ENCODE measurements at places on chromosomes 3 and 15.
A peak's percentile ranks its signal among the peaks of the same experiment; 100 is the strongest.

DNA sequence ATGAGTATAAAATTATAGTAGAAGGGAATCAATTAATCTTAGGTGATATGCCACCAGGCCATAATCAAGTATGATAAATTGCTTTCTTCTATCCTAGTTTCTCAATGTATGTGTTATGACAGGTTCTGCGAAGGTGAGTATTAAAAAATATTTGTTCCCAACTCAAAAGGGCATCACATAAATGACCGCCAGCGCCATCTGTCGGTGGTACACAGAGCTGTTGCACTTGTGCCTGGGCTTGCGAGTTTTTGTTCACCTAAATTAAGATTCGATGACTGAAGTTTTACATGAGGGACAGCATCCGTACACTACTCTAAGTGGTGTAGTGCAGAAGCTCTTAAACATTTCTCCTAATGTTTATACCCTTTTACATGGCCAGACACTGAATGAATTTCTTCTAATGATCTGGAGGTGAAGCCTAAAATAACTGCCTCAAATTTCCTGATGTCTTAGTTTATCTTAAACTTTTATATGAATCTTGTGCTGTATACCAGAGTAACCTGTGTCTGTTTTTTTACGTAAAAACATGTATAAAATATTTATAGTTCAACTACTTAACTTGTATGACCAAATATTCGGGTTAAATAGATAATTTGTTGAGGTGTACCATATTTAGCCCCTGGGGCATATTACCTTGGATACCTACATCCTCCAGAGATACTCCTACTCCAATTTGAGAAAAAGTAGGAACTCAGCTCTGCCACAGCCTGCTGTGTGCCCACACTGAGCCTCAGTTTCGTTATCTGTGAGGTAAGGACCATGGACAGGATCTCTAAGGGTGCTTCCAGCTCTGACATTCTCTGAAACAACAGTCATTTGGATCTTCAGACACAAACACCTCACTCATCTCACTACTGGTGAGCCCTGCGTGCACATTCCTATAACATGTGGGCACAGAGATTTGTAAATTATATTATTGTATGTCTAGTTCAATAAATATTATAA lies 365.6 kb downstream of the MAGI1 start:
- no peak for DNase-seq

DNA sequence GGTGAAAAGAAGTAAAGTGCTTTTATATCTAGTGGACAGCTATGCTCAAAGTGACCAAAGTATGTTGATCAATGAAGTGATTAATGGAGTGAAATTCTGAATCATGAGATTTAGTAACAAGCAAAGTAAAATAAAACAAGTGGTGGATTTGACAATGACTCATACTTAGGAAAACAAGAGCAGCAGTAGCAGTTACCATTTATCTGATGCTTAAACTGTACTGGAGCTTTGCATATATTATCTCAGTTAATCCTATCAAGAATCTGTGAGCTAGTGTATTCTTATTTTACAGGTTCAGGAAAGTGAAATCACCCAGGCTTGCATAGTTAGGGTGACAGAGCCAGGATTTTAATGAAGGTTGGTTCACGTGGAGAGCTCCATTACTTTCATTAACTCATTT lies 50.6 kb upstream of the SPATA16 start:
- no peak for DNase-seq

DNA sequence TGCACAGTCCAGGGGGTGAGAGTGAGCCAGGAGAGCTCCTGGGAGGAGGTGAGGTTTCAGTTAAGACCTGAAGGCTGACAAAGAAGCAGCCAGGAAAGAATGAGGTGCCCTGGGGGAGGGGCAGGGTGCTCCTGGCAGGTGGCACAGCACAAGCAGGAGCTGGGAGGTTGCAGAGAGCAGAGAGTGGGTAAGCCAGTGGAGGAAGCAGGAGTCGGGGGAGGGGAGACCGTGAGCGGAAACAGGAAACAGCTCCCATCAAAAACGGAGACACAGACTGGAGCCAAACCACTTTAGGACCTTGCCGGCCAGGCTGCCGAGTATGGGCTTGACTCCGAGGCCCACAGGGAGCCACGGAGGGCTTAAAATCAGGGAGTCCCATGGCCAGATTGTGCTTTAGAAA lies 12.1 kb upstream of the FBLN2 start:
- peak; percentile 42 for DNase-seq

DNA sequence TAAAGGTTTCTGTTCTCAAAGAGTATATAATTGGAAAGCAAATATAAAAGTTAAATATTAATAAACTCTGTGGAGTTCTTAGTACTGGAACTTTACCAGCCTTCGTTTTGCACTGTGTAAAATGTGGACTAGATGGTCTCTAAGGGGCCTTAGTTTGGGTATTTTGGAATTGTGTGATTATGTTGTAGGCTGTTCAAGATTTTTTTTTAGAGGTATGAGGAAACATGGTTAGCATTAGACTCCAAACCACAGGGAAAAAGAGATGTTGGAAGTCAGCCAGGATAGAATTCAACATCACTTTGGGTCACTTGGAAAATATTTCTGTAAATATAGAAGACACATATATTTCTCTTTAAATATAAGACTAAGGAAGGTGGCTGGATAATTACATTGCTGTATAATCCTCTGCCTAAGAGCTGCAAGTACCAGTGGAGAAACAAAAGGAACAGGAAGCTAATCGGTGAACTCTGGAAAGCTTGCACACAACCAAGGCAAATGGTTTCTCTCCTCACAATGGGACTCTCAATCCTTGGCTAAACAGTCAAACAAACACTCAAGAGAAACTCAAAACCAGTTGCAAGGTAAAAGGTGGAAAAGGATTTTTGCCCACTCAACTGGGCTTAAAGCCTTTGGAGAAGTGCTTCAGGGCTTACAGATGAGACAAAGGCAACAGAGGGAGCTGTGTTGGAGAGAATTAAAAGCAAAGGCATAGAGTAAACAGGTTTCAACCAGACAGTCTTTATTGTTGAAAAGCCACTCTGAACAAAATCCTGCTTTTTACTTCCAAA lies 141.7 kb downstream of the NR1D2 start:
- DNase-seq, result no peak

GRCh38 chr3:84223512-84223911 lies 735.3 kb upstream of the CADM2 start:
- DNase-seq, result no peak

GRCh38 chr15:60844511-60845174 lies 365.7 kb upstream of the ICE2 start:
- no peak for DNase-seq

GRCh38 chr3:175193815-175194518 lies 334.8 kb downstream of the NAALADL2 start:
- DNase-seq, result no peak

- no peak for DNase-seq
Measured at GRCh38 chr15:40471105-40471807, 472 bp downstream of the CHST14 start.

DNA sequence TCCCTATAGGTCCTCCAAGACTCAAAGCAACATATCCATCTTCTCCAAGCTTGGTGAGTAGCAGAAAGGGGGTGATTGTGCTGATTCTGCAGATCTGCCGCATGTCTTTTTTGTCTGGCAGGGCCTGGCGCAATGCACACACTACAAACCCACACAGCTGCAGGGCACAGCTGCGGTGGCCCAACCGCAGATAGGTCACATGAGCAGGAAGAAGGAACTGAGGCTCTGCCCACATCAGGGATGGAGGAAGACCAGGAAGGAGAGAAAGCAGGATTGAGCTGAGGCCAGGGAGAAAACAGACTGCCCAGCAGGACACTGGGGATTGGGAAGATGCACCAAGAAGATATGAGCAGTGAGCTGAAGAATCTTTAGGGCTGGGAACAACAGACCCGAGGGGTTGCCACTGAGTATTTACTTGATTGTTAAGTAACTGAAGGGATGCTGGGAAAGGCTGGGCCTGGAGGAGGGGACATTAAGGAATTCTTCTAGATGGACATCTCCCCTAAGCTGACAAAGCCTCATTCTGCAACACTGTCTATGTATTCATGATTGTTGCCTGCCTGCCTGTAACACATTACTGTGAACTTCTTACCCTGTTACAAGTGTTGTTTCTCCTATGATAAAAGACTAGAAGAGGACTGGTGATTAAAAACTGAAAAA lies 126.7 kb downstream of the MYLK start:
- DNase-seq, result no peak

DNA sequence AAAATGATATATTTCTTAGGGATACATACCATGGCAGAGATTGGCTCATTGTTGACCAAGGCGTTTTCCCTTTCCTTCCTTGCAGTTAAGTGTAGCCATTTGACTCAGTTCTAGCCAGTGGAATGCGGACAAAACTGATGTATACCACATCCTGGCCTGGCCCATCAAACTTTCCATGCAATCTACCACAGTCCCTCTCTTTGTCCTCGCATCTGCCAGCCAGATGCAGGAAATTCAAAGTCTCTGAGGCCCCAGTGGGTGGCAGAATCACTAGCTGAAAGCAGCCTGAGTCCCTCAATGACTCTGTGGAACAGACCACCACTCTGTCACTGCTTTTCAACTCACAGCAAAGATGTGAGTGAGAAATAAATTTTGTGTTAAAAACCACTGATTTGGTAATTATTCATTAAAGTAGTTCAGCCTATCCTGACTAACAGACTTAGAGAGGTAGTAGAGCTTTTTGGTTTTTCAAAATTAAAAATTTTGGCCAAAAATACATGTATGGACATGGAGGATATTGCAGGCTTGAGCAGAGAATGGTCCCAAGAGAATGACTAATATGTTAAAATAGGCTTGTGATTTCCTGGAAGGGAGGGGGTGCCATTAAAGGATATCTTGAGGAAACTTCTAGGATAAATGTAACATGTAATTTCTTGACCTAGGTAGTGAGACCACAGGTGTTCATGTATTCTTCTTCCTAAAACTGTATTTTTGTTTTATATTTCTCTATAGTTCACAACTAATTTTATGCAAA lies 10.9 kb downstream of the LRRFIP2 start:
- no peak for DNase-seq

GRCh38 chr15:86165265-86166211 lies 85.9 kb downstream of the AGBL1 start:
- peak; percentile 44 for DNase-seq

DNA sequence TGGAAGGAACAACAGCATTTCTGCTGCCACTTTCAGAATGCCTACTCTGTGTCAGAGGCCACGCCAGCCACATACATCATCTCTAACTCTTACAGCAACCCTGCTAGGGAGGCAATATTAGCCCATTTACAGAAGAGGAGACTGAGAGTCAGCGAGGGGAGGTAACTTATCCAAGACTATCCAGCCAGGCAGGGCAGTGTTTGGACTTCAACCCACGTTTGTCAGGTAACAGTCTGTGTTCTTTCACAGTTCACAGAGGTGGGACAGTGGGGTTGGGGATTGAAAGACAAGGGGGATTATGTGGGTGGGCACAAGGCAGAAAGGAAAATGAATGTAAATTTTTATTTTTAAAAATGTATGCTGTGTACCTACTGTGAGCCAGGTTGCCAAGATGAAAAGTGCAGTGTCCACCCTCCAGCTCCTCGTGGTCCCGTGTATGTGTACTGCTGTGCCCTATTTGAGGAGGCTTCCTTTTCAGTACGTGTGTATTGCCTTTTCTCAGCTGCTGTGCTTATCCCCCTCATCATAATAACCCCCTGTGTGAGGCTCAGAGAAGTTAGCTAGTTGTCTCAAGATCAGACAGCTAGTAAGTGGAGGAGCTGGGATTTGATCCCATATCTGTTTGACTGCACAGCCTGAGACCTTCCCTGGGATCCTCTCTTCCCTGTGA lies 16.5 kb upstream of the ATP2B2 start:
- DNase-seq, result no peak

DNA sequence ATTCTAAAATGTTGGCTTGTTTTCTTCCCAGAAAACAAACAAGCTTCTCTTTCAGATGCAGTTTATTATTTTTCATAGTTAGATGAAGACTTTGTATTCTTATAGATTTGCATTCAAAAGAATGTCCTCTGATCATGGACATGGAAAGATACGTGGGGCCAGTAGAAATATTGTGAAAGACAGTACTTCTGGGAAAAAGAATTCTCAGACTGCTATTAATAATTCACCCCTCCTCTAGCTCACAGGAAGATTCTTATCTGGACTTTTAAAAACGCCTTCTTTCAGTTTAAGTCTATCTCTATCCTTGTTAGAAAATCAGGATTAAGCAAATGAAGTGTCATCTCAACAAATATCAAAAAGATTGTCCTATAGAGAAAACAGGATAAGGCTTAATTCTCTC lies 514.1 kb upstream of the ADAMTS9 start:
- DNase-seq, result no peak

- DNase-seq, result no peak
Measured at GRCh38 chr3:12830785-12831156, 10.6 kb downstream of the RPL32 start.

DNA sequence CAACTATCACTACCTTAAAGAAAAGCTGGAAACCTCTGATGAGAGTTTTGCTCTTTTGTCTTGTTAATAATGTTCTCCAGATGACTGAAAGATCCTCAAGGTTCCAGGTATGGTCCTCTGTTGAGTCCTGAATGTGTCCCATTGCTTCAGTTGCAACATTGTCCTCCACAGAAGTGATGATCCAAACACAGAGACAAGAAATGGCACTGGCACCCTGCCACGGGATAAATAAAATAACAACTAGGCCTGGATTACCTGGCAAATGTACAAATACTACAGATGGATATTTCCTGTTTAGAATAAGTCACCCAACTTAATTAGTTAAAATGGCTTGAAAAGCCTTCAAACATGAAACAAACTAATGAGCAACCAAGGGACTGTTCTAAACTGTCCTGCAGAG lies 58.3 kb downstream of the EIF3J start:
- no peak for DNase-seq

GRCh38 chr15:43187544-43188155 lies 2.4 kb downstream of the CCNDBP1 start:
- DNase-seq, result no peak

DNA sequence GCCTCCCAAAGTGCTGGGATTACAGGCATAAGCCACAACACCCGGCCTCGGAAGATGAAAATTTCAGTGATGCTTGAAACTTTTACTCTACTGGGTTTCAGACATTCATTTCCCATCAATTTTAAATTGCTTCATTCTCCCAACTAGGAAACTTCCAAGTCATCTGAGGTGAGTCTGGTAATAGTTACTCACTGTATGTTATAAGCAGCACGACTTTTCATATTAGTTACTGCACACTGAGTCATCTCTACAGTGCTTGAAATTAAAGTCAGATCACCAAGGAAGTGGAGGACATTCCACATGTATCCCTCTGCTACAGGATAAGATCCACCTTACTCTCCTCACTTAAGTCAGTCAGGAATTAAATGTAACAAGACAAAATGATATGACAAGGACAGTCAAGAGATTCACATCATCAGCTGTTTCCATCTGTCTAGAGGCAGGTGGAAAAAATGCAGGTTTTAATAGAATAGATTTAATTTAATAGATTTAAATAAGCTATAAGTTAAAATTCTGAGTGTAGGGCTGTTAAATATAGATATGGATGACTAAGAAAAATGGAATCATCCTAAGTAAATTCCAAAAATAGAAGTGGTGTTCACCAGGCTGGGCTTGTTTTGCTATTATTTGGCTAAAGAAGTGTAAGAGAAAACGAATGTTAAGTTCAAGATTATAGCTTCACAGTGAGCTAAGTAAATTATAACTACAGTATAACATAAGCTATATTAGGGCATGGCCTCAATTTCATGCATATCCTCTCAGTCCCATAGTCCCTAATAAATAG lies 104.4 kb downstream of the TMCO5A start:
- no peak for DNase-seq

All from NCI-H2171 (cell line).